ENCODE measurements at places on chromosomes 3 and 15. TPM values are rescaled to one million over a fixed set of nuclear protein-coding genes. Genes with fewer than 3 reads are reported as not detected.

GRCh38 chr3:154427685-154428285, 2.2 kb downstream of the GPR149 start:
- DNase-seq, result no peak

DNA sequence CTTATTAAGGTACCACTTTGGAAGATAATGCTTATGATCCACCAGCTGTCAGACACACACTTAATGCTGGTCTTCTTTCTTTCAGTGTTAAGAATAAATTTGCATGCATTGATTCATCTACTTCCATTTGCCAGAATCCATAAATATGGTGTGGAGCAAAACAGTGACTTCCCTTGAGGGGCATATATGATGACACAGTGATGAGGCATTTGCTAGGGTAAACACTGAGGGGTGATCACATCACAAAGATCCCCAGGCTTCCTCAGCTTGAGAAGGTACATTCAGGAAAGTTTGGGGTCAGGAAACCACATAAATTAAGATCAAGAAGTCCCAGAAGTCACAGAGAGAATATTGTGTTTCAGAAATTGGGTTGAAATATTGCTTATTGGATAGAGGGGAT, 9.9 kb upstream of the ZBED2 start:
- no peak for DNase-seq

Gene CLSTN2
- total RNA-seq, result not detected

Gene ZDHHC23
- 35.6 TPM for total RNA-seq

DNA sequence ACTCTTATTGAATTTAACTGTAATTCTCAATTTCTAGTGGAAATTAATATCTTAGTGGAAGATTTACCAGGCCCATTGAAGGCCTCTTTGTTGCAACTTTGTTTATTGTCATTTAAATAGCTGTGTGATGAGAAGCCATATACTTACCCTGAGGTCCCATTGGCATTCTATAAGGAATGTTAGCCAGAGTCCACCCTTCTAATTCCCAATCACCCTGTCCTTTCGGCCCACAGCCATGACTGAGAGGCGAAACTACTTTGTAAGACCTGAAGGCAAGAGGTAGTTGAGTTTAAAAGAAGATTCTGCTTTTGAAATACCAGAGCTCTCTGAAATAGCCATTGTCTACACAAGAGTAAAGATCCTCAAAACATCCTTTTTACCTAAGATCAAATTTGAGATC, 290.5 kb upstream of the RARB start:
- DNase-seq, result no peak

Gene CTXN2
- not detected for total RNA-seq

Gene TMOD2
- total RNA-seq, result 2.6 TPM

GRCh38 chr15:43199945-43200488, 14.8 kb downstream of the CCNDBP1 start:
- no peak for DNase-seq

- no peak for DNase-seq
Measured at GRCh38 chr3:160675566-160676124, 1.3 kb upstream of the ARL14 start.

DNA sequence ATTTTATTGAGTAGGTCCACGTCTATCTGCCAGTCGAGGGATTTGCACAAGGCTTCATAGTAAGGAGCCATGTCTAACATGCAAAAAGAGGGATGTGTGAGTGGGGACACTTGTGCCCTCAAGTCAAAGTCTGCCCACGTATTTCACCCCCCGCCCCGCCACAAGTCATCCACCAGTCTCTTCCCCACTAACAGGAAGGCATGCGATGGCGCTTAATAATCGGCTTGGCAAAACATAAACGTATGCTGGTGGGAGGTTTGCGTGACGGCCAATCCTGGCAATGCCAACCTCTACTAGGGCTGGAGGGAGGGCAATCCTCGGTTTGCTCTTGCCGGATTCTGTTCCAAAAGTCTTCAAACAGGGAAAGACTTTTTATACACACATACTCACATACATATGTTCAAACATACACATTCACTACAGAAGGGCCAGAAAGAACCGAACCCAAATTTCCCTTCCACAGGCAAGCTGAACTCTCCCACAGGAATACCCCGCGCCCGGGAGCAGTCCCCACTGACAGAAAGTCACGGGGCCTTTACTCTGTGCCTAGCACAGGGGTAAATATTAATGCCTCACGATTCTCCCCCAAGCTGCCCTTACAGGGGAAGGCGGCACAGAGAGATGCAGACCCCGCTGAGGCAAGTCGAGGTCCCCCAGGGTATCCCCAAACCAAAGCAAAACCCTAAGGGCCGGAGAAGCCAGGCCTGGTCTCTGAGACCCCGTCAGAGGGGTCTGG, 675 bp downstream of the PSMD6 start:
- DNase-seq, result no peak

Gene MAGEL2
- total RNA-seq, result not detected

DNA sequence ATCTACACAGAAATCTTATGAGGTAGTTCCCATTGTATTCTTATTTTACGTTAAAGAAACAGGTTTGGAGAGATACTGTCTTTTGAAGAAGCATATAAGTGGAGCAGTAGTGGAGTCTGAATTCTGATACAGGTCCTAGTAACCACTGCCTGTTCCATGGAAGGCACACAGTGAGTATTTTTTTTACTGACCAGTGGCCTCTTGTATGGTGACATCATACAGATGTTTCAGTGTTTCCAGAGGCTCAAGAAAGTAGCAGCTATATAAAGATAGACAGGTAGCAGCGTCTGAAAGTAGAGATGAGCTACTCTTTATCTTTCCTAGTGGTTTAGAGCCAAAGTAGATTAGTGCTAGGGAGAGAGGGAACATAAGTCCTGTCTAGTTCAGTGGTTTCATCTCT, 173.5 kb downstream of the LPP start:
- DNase-seq, result no peak

DNA sequence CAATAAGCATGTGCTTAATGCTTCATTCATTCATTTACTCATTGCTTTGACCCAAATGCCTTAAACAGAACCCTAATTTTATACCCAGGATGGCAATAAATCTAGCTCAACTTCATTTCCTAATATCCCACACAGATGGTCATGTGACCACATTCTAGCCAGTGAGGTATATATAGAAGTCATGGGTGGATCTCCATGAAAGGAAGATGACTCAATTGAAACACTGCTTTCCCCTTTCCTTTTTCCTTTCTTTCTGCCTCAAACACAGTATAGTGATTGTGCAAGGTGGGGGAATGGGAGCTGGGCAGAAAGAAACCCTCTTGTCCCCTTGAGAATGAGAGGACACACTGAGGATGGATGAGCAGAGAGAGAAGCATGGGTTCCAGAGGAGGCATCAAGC, 183.5 kb upstream of the PRICKLE2 start:
- DNase-seq, result no peak

DNA sequence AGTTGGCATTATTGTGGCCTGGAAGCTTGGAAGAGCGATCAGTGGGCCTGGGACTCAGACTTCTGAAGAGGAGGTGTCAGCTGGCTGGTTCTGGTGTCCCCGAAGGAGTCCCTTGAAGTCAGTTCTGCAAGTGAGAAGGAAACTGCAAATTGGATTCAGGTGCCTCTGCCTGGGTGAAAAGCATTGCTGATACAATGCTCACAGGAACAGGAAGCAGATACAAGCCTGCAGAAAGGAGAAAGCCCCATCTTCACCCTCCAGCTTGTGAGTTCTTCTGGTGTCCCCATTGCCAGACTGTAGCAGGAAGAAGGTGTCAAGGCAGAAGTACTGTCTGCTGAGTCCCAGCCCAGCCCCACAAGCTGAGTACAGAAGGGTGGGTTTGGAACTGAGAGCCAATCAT, 271.3 kb downstream of the PLOD2 start:
- DNase-seq, result no peak

Gene PIERCE2
- 6.9 TPM for total RNA-seq

Gene KLHL40
- not detected for total RNA-seq

GRCh38 chr3:10594915-10595314, 89.5 kb upstream of the ATP2B2 start:
- DNase-seq, result peak; percentile 88

DNA sequence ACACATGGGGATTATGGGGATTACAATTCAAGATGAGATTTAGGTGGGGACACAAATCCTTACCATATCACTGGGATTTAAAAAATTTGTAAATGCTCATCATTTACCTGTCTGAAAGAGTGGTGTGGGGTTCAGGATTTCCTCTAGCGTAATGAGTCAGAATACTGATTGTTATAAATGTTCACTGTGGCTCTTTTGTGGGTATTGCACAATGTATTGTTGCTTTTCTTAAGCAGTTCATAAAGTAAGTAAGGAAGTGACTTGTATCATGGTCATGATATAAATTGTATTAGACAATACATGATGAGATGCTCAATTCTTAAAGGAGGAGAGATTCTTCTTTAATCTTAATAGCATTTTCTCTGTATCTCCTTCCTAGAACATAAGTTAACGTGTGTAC, 262.1 kb downstream of the CNTN4 start:
- DNase-seq, result no peak

GRCh38 chr15:87753539-87753938, 503.0 kb downstream of the NTRK3 start:
- no peak for DNase-seq

Gene REC114
- not detected for total RNA-seq

GRCh38 chr3:156285626-156286025, 165.2 kb downstream of the KCNAB1 start:
- DNase-seq, result no peak

Measured in Karpas-422 (cell line).